ENCODE measurements at places on chromosomes 1 and 21. TPM values are rescaled to one million over a fixed set of nuclear protein-coding genes. Genes with fewer than 3 reads are reported as not detected.
A peak's percentile ranks its signal among the peaks of the same experiment; 100 is the strongest.

CR1L gene
- not detected for total RNA-seq

CD1B gene
- not detected for total RNA-seq

SPRR2A gene
- not detected for total RNA-seq

NPHS2 gene
- total RNA-seq, result not detected

CFAP107 gene
- not detected for total RNA-seq

HORMAD1 gene
- total RNA-seq, result not detected

MIA3 gene
- 32.2 TPM for total RNA-seq

DNA sequence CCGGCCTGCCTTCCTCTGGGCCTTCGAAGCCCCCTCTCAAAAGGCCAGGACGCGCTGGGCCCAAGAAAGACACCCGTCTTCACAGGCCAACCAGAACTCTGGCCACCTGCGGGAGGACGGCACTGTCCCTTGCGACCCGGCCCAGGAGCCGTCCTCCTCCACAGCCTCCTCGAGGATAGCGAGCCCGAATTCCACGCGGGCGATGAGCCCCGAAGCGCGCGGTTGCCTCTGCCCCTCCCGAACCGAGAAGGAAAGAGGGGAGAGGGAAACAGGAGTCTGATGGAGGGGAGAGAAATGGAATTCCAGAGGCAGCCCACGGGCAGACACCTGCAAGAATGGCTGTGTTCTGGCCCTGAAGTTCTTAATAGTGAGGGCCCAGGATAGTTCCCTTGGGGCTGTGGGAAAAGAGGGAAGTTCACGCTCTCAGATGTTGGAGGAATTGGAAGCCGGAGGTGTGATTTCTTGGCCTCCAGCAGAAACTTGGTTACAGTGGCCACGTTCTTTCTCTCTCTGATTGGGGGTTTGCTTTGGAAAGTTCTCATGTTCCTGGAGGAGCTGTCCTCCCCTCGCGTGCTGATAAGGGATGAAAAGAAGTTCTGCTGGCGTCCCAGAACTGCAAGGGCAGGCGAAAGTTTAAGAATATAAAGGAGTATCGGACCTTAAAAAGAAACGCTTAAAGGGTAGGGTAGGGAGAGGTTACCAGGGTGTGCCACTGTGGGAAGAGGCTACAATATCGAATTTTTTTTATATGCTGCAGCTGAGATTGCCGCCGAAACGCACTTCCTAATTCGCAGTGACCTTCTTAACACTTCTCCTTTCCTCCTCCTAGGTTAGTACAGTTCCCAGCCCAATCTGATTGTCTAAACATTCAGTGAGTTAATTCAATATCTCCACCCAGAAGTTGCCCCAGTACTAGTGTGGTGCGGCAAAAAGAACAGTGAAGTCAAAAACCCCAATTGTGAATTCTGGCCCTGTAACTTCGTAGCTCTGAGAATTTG lies 5.8 kb upstream of the SLC44A5 start:
- no peak for DNase-seq

GRCh38 chr1:30782361-30783255 lies 25.0 kb upstream of the LAPTM5 start:
- peak; percentile 72 for DNase-seq

GRCh38 chr1:15258833-15259621 lies 12.0 kb downstream of the FHAD1 start:
- peak; percentile 53 for DNase-seq

DNA sequence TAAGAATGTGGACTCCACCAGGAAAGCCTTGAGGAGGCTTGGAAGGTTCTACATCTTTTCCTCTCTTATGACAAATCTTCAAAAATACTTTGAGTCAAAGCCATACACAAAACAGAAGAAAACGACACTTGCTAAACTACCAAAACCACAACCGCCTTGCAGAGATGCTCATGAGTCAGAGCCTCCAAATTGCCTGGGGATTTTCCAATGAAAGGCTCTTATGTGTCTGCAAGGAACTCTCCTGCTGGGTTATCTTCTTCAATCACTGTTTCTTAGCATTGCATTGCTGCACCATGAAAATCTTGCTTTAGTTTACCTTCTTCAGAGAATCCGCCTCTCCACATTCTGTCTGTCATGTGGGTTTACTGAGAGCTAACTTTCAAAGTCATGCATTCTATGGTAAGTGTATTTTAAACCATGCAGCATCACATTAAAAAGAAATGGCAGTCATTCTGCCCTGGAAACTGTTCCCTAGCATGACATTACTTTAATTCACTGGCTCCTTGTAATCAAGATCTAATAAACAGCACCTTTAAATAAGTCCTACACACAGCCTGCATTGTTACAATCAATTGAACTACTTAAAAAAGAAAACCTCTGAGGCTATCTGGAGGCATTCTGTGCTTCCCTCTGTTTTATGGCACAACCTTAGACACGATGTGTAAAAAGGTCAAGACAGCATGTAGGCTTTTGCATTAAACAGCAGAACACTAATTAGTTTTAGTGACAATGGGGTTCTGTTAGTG lies 210.0 kb upstream of the FOXD3 start:
- DNase-seq, result peak; percentile 4

DNA sequence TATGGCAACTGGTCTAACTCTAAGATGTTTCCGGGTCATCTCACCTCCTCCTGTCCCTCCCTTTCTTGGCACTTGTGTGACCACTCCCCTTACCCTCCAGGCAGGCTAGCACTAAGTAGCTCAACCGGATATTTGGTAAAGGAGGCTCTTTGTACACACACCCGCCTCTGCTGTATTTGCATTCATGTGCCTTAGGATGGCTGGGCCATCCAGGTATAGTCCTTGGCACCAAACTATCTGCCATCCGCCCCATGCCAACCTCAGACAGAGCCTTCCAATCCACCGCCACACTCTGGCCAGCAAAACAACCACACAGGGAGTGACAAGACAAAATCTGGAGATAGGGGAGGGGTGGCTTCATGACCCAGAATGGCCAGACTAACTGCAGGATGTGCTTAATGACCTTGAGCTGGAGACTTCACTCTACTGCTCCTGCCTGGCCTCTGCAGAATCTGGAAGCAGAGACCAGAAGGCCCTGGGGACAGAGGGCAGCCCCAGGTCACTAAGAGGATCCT lies 59.5 kb downstream of the CDK18 start:
- no peak for DNase-seq

GRCh38 chr1:244011271-244011670 lies 39.8 kb upstream of the ZBTB18 start:
- DNase-seq, result no peak

Data from body of pancreas (tissue), 4 donors.